ENCODE measurements at places on chromosomes 7 and 10.

- DNase-seq: no peak
These were observed 18.8 kb downstream of the CHAT start for GRCh38 chr10:49632406-49633317.

- no peak for DNase-seq
These were observed 281.6 kb upstream of the ZMIZ1 start for GRCh38 chr10:78787125-78787524.

DNA sequence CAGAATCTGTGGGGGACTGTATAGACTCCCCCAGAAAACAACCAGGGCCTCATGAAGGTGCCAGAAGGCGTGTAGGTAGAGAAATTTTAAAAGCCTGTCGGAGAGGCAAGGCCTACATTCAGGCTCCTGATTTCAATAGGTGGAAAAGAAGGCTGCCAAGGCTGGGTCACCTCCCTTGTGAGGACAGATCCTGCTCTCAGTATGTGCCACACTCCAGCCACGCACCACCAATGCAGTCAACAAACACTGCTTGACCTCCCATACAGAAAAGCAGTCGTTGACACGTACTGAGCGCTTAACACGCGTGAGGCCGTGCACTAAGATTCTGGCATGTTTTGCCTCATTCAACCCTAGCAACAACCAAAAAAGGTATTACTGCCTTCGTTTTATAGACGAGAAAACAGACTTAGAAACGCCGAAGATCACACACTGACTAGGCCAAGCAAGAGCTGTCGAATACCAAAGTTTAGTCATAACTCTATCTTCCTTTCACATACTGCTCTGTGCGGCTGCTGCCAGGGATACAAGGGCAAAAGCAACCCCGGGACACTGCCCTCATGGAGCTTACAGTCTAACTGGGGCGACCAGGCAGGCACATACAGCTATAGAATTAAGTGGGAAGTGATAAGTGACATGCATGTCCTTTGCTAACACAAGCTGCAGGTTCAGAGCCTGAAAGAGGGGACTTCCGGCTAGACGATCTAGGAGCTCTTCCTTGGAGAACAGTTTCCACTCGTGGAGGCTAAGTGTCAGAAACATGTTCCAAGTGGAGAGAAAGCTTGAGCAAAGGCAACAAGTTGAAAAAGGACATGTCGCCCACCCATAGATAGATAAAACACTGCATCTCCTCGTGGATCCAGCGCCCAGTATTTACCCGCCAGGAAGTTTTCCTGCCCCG lies 797 bp upstream of the NKX2-3 start:
- DNase-seq: no peak

DNA sequence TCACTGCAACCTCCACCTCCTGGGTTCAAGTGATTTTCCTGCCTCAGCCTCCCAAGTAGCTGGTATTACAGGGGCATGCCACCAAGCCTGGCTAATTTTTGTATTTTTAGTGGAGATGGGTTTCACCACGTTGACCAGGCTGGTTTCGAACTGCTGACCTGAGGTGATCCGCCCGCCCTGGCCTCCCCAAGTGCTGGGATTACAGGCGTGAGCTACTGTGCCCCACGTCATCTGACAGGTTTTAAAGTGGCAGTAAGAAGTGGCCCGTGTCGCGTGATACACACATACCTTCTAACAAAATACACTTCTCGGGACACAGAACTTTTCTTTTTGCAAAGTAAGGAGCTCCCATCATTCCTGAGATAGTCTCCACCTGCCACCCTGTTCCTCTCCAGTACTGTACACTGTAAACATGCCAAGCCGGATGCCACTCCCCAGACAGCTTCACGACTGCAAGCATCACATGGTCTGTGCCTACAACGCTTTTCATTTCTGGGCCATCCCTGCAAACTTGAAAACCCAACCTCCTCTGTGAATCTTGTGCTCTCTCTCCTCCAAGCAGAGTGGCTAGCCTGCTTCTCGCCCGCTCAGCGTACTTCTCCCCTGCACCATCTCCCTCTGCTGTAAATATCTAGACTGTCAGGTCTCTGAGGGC lies 256.3 kb upstream of the KLF14 start:
- DNase-seq: no peak

DNA sequence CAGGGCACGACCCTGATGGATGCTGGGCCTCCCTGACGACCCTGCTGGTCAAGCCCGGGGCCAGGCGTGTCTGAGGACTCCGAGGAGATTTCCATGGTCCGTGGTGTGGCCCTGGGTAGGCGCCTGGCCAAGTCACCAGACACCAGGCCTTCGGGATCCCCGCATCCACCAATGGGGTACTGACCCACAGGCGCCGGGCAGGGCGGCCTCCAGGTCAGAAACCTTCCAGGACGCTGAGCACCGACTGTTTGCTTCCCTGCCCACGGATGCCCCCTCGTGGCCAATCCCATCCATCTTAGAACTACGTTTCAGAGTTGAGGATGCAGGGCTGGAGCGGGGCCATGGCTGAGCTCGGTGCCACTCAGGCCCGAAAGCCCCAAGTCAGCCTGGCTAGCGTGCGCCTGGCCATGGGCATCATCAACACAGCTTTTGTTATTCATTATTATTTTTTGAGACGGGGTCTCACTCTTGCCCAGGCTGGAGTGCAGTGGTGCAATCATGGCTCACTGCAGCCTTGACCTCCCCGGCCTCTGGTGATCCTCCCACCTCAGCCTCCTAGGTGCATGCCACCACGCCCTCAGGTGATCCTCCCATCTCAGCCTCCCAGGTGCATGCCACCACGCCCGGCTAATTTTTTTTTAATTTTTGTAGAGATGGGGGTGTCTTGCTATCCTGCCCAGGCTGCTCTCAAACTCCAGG lies 7.1 kb upstream of the AMZ1 start:
- peak; percentile 31 for DNase-seq

- DNase-seq: peak; percentile 51
These were observed 95.4 kb upstream of the AFAP1L2 start for GRCh38 chr10:114499630-114500190.

DNA sequence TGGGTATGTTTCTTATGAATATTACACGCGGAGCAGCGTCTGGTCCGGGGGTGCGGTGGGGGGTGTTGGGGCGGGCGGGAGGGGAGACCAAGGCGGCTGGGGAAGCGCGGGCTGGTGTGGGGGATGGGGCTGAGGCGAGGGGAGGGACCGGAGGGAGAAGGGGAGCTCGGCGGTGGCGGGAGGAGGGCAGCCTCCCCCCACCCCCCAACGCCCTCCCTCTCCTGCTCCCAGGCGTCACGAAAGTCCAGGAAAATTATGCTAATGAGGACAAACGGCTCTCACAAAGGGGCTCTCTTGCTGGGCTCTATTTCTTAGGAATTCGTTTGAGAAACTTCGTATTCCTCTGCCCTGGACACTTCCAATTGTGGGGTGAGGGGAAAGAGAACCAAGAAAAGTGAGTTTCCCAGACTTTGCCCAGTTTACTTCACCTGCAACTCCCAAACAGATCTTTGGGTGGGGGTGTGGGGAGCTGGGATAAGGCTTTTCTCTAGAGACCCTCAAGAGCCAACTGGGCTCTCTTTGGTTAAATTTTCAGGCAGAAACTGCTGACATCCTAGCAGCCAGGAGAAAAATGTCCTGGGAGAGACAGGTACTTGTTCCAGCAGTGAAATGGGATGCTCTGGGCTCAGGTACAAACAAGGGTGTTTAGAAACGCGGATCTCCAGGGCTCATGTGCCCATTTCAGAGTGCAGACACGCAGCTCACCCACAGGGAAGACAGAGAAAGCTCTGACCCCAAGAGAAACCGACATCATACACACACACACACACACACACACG lies 11.7 kb upstream of the HOXA2 start:
- DNase-seq: no peak

GRCh38 chr10:35536789-35537188 lies 68.4 kb upstream of the GJD4 start:
- no peak for DNase-seq

DNA sequence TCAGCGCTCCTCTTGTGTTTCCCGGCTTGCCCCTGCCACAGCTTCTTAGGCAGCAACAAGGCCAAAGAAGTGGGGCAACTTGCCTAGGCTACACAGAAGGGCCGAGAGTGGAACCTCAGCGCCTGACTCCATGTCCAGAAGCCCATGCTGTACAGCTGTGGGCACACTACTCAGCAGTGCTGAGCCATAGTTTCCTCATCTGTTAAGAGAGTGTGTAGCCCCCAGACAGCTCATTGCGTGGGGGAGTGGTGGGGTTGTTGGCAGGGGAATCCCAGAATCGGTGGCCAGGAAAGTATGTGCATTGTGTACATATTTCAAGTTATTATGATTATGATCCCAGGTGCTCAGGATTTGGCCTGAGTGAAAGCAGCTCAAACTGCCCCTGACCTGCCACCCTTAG lies 96.2 kb downstream of the CDH23 start:
- DNase-seq: no peak

DNA sequence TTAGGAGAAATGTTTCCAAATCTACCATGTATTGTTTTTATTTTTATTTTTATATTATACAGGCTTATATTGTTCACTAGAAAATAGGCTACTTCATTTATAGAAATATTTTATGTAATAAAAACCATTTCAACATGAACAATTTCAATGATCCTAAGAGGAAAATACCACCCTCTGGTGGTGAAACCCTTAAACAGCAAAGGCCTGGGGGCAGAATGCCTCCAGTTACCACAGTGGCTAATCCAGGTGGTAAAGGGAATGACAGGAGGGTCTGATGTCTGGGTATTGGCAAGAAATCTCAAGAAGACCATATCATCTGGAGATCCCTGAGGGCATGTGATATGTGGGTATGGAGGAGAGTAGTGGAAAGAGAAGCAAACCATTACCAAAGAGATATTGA lies 19.3 kb downstream of the MACC1 start:
- no peak for DNase-seq

- DNase-seq: no peak
These were observed 4.3 kb downstream of the PDCD4 start for GRCh38 chr10:110876000-110876399.

DNA sequence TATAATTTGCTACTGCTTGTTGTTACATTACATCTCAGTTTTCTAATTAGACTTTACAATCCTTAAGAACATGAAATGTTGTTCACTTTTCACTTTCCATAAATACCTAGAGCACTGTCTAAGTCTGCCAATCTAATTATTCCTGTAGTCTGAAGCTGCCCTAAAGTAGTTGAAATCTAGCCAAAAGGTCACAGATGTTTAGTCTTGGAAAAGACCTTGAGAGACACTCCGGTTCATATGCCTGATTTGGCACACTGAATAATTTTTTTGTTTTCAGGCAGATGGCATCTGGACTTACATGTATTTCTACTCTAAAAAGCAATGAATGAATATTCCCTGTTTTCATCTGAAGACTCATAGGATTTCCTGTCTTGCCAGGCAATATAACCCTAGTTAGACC lies 359.1 kb downstream of the ANKRD7 start:
- DNase-seq: no peak

DNA sequence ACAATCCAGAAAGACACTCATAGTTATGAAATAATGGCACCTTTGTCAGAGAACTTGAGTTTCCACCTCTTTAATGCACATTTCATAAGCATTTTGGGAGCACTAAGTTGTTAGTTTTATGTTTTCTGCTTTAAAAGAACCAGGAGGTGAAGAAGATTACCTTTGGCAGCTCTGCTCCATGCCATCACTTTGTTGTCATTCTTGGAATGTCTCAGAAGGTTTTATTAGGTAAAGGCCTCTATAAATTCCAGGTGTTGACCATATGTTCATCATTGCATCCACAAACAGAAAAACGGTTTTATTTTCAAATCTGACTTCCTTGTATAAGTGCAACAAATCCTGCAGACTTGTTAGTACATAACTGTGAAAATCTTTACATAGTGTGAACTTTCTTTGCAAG lies 424.8 kb downstream of the MDFIC start:
- no peak for DNase-seq

- DNase-seq: no peak
These were observed 81.0 kb downstream of the HGF start for GRCh38 chr7:81688622-81689411.

GRCh38 chr7:43725251-43725650 lies 4.1 kb downstream of the COA1 start:
- DNase-seq: no peak

DNA sequence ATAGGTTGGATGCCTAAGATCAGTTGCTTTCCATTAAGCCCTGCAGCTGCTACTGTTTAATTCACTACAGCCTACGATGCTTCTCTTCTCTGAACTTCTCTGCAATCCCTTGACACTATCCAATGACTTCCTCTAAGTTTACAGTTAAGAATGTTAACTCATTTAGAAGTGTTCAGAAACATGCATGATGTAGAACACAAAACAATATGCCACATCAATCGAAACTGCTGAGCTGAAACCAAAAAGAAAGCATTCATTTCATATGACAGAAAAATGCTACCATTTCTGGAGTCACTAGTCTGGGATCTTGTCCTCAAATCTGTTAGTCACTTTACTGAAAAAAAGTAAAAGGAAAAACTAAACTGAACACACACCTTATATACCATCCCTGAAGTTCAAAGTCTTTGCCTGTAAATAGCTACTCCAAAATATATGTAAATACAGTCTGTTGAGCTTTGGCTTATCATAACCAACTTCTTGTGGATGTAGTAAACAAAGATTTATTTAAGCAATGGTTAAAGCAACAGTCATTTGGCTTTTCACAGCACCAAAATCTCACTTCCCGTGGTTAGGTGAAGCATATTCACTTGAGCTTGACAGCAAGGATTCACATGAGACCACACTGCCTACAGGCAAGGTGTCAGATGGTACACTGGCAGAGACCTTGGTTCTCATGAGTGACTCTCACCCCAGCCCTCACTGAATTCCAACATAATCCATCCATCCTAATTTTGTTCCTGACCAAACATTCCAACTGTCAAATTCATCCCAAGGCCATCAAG lies 187.0 kb downstream of the PPP1R17 start:
- DNase-seq: no peak

- DNase-seq: no peak
These were observed 9.9 kb upstream of the NT5C3A start for GRCh38 chr7:33072471-33072870.

DNA sequence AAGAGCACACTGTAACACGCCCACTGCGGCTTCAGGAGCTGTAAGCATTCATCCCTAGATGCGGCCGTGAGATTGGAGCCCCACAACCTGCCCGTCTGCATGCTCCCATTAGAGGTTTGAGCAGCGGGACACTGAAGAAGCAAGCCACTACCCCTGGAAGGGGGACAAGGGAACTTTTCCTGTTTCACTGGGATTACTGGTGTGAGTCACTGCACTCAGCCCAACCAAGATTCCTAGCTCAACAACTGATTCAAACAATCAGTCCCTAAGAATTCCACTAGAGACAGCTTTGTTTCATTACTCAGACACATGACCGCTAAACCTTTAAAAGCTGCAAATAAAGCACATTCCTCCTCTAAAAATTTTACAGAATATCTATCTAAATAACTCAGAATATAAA lies 69.8 kb downstream of the ORC5 start:
- no peak for DNase-seq

GRCh38 chr7:102111061-102112041 lies 175.3 kb upstream of the SH2B2 start:
- DNase-seq: no peak

GRCh38 chr7:96426027-96426426 lies 104.1 kb upstream of the SLC25A13 start:
- no peak for DNase-seq
